ENCODE measurements at places on chromosomes 7 and 10. TPM values are rescaled to one million over a fixed set of nuclear protein-coding genes. Genes with fewer than 3 reads are reported as not detected.

DNA sequence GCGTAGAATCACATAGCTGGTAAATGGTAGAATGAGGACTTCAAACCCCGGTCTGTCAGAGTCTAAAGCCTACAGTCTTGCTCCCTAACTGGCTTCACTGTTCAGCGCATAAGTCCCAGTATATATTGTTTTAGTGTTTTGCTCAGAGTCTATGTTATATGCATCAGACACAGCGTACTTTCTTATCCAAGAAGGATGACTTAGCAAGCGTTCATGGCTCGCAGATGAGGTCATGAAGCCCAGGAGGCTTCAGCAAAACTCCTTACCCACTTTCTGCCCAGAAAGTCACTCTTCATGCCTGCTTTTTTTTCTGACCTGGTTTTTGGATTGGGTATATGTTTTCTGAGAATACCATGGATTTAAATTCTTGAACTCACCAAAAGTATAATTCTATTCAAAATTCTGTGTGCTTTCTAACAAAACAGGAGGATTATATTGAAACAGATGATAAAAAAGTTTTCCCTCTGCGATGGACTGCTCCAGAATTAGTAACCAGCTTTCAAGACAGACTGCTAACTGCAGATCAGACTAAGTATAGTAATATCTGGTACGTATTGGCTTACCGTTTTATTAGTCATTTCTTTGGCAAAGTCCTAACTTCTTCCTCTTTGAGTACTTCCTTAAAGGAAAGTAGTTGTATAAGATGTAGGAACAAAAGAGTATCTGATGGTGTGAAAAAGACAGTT lies 24.6 kb upstream of the BHLHA15 start:
- no peak for DNase-seq

DNA sequence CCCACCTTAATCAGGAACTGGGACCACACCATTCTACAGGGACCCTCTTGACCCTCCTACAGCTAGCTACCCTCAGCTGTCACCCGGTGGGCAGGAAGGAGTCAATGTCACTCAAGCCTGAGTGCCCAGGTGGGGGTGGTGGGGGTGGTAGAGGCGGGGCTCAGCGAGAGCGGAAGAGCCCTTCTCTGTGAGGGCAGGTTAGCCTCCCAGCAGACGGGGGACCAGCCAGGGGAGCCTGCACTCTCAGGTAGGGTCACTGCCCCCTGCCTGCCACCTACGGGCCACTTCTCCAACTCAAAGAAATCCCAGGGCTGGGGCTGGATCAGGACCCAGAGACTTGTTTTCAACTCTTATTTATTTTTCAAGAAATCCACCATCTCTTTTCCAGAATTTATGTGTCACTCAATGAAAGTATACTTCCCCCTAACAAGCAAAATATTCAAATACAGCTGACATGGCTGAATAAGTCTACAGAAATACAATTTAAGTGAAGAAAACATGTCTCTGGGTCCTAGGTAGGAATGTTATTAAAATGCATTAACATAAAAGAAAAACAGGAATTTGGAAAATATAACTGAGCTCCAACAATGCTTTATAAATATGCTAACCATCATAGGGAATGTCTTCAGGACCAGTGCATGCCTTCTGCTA lies 63.4 kb upstream of the DDC start:
- DNase-seq: no peak

GRCh38 chr10:125773687-125774543 lies 1.7 kb downstream of the MMP21 start:
- DNase-seq: no peak

DNA sequence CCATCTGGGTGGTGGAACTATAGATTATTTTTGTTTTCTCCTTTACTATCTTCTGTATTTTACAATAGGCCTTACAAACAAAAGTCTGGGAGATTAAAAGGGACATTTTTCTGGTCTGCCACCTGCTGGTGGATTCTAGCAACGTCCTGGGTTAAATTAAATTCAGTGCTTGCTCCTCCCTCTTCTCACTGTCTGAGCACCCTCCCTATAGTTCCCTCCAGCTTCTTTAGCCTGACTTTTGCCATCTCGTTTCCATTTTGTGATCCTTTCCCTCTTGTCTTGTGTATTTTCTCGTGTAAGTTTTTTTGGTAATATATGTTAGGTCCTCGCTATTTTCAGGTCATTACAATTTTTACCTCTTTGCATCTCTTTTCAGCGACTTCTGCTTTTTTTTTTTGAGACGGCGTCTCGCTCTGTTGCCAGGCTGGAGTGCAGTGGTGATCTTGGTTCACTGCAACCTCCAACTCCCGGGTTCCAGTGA lies 16.1 kb downstream of the ANKRD16 start:
- DNase-seq: peak; percentile 54

DNA sequence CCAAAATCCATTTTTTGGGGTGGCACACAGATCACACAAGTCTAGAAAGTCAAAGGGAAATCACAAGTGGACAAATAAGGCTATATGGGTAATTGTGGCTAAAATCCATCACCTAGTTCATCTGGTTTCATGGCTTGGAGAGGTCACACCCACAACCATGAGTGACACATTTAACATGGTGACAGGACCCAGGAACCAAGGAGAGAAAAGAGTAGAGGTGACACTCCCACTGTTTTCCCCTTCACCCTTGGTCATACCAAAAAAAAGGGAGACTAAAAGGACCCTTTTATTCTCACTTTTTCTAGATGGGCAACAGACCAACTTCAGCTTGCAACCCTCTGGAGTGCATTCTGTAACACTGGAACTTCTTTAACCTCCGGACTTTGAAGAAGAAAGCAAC lies 46.2 kb upstream of the ZNF107 start:
- DNase-seq: no peak

DNA sequence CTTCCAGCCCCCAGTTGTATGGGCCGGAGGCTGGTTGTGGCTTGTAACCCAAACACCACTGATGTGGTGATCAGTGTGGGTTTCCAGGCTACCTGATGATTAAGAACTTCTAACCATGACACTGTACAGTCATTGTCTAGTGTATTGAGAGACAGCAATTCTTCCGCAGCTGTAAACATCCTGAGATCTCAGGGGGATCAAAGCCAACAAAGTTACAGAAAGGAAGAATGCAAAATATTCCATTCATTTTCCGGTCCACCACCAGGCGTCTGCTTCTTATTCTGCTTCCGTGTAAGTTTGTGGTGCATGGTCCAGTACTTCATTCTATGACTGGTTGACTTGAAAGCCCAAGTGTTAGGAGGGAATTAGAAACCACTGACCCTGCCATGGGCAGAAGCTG lies 10.3 kb upstream of the GLI3 start:
- DNase-seq: no peak

DNMBP gene
- total RNA-seq: 2.6 TPM

- DNase-seq: no peak
These were observed 52.3 kb upstream of the SLC35B4 start for GRCh38 chr7:134368851-134369544.

DNA sequence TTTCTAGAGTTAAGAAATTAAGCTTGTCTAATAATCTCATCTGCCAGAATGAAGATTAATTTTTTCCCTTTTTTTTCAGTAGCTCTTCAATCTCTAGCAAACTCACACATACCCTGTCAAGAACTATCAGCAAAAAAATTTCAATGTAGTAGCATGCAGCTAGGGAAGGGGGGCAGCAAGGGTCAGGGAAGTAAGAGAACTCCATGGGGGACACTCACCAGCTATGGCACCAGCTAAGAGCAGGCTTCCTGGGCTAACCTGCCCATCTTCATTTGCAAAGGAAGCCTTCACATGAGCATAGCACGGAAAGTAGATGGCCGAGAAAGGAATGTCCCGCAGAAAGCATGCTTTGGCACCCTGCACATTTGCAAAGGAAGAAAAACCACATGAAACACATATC lies 190.4 kb downstream of the SLC25A13 start:
- no peak for DNase-seq

SLC29A3 gene
- 3.5 TPM for total RNA-seq

GRCh38 chr7:152899004-152899403 lies 139.5 kb downstream of the ACTR3B start:
- no peak for DNase-seq

DNA sequence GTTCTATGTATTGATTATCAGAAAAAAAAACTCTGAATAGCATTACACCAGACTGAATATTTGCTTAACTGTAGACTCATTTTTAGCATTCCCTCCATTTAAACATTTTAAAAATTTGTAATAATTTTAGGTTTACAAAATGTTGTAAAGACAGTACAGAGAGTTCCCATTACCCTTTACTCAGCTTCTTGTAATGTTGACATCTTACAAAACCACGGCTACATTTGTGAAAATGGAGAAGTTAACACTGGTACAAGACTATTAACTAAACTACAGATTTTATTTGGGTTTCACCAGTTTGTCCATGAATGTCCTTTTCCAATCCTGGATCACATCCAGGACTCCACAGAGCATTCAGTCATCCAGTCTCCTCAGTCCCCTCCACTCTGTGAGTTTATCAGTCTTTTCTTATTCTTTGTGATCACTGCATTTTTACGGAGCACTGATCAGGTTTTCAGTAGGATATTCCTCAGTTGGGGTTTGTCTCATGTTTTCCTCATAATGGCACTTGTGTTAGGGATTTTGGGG lies 130.0 kb upstream of the EEPD1 start:
- no peak for DNase-seq

GRCh38 chr7:22669692-22670421 lies 57.1 kb upstream of the IL6 start:
- no peak for DNase-seq

DNA sequence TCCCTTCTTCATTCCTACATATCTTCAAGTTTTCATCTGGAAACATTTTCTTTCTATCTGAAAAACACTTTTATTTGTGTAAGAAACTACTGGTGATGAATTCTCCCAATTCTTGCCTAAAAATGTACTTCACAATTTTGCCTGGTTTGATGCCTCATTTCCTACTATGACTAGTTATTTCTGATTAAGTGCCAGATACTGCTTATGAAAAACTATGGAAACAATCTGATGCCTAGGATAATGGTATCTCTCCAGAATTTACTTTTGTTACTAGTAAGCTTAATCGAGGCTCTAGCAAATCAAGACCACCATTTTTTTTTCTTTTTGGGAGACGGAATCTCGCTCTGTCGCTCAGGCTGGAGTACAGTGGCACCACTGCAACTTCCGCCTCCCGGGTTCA lies 31.3 kb downstream of the CACUL1 start:
- no peak for DNase-seq

GDF2 gene
- not detected for total RNA-seq

- no peak for DNase-seq
These were observed 55.9 kb downstream of the APBB1IP start for GRCh38 chr10:26494018-26494417.

GRCh38 chr7:131188367-131189339 lies 139.0 kb upstream of the MKLN1 start:
- peak; percentile 29 for DNase-seq

DNA sequence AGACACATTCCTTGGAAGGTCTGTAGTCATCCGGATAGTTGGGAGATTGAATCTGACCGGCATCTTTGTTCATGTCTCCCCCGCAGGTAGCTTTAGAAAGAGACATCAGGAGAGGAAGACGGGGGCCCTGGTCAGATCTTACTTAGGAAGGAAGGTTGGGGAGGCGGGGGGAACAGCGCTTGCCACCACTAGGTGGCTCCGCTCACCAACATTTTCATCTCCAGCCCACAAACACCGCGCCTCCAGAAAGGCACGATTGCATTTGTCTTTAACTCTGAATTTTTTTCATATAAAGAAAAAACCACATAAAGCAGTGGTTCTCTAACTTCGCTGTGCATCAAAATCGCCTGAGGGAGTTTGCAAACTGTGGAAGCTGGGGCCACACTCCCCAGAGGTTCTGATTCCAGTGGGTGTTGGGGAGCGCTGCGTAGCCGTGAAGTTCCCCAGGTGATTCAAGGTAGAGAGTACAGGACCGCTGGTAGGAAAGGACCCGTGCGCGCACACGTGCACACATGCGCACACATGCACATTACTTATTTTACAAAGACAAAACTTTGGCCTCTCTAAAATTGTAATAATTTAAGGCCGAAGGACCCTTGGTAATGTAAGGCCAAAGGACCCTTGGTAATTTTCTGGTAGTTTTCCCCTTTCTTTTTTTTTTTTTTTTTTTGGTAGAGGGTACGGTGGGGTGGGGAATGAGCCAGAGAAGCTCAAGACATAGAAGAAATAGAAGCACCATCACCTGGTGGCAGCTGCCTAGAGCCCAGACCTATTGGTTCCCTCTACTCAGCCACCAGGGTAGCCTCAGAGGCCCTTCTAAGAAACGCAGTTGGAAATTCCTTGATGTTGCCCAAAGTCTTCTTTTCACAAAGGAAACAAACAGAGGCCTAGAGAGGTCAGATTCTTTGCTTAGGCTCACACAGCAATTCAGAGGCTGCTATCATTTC lies 37.4 kb upstream of the OPALIN start:
- DNase-seq: peak; percentile 65

DNA sequence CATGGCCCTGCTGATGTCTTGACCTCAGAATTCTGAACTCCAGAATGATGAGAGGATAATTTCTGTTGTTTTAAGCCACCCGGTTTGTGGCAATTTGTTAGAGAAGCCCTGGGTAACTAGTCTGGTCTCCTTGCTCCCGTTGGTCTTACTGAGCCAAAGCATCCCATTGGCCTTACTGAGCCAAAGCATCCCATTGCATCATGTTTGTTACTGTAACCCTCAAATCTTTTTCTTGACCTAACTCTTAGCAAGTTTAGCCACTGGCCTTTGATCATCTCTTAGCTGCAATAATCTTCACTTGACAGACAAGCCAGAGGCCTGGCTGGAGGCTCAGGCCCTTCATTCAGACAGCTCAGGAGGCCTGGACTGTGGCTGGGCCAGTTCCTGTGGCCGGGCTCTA lies 21.8 kb downstream of the TBXAS1 start:
- DNase-seq: no peak

- no peak for DNase-seq
These were observed at the start of gene BHLHA15 for GRCh38 chr7:98211221-98211675. Gene BHLHA15, plus strand, starts transcription at chr7:98211439. Its CDS starts 871 bp downstream, at chr7:98212310.

DNA sequence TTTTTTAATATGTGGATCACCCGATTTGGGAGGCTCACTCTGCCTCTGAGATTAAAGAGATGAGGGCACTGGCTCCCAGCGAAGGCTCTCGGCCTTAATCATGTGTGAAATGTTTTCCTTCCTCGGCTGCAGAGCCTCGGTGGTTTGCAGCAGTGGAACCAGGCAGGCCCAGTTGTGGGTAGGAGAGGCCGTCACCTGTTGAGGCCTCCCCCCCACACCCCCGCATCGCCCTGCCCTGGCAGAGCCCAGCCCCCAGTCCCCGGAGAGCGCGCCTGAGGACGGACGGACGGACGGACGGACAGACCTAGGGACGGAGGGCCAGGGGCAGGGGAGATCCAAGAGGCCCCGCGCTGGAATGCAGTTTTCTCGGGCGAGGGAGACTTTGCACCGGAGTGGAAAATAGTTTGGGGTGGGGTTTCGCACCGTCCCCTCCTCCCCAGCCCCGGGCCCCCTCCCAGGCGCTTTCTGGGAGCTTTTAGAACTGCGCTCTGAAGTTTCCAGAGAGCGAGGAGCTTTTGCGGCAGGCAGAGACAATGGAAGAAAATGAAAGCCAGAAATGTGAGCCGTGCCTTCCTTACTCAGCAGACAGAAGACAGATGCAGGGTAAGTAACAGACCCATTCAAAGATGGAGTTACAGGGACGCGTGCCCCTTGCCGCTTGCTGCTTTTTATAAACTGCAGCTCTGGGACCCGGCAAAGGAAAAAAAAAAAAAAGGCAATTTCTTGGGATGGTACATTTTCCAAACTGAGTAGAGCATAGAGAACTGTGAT lies at the start of gene KIAA1217:
Gene KIAA1217 (plus strand): TSS at position 478 of the 771 bp plus-strand sequence. CDS start 56 bp downstream, at position 534.
- no peak for DNase-seq

CCZ1B gene
- total RNA-seq: 84.9 TPM

FAM241B gene
- 8.6 TPM for total RNA-seq

GRCh38 chr7:80392229-80393169 lies 119.4 kb downstream of the GNAT3 start:
- DNase-seq: peak; percentile 20

Measured in naive thymus-derived CD4-positive, alpha-beta T cell (primary cell).